M059J (cell line): ENCODE measurements at places on chromosomes 5 and 9.

DNA sequence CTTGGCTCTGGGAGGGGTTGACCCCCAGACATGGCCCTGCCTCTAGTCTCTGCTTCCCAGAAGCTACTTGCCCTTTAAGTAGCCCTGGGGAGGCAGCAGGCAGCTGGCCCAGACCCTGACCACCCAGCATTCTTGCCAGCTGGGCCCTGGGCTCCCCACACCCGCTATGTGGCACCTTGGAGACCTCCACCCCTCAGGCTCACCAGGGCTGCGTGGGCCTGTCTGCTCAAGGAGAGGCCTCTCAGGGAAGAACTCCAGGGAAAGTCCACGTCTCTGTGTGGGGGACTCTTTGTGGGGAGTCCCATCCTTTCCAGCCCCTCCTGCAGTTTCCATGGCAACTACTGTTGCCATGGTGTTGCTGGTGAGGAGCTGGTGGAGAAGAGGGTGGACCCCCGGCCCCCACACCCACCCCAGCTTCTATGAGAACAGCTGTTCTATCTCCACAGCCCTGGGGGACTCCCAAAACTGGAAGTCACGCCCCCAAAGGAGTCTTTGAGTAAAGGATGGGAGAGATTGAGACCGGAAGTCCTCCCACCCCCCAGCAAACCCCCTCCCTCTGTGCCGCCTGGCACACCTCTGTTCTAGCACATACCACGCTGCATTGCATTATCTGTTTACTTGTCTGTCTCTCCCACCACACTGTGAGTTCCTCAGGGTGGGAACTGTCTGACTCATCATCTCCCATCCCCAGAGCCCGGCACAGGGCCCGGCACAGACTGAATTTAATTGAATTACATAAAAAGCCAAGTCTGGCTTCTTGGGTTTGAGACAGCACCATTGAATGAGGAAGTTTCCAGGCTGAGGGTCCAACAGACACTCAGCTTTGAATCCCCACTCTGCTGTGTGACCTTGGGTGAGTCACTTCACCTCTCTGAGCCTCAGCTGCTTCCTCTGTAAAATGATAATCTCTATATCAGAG lies 12.6 kb downstream of the DNM1 start:
- DNase-seq, result peak; percentile 41

- no peak for DNase-seq
Measured at GRCh38 chr5:61115968-61116367, 46.3 kb downstream of the SMIM15 start.

GRCh38 chr5:146254223-146254622 lies 50.8 kb downstream of the RBM27 start:
- DNase-seq, result no peak

DNA sequence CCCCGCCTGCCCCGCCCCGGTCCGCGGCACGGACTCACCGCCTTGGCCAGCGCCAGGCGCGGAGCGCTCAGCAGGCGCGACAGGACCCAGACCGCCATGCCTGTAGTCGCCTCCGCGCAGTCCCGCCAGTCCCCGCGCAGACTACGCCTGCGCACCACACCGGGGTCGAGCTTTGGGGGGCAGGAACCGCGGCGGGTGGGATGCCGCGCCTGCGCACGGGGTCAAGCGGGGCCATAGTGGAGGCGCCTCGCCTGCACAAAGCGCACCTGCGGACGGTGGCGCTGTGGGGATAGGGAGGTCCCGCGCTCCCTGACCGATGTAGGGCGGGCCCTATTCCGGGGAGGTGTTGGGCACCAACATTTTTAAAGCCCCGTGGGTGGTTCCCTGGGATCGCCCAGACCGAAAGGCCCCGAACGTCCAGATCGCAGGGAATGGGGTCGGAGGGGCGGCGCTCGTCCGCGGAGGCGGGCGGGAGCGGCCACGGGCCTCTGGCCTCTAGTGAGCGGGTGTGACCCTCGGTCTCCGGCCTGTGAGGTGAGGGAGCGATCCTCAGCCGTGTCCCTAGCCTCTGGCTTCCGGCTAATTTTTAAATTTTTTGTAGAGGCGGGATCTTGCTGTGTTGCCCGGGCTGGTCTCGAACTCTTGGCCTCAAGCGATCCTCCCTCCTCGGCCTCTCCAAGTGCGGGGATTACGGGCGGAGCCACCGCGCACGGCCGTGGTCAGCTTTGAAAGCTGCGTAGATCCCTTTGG lies 70.8 kb upstream of the LPCAT1 start:
- peak; percentile 44 for DNase-seq

GRCh38 chr9:5611321-5612184 lies 17.4 kb upstream of the RIC1 start:
- DNase-seq, result no peak

- peak; percentile 57 for DNase-seq
Measured at GRCh38 chr5:145825751-145826180, 9.4 kb downstream of the PRELID2 start.

GRCh38 chr9:121690316-121690715 lies 38.9 kb downstream of the DAB2IP start:
- peak; percentile 63 for DNase-seq
